ENCODE measurements at places on chromosomes 4 and X.

GRCh38 chr4:174037631-174038030 is 245.8 kb downstream of the FBXO8 start:
- no peak for DNase-seq

DNA sequence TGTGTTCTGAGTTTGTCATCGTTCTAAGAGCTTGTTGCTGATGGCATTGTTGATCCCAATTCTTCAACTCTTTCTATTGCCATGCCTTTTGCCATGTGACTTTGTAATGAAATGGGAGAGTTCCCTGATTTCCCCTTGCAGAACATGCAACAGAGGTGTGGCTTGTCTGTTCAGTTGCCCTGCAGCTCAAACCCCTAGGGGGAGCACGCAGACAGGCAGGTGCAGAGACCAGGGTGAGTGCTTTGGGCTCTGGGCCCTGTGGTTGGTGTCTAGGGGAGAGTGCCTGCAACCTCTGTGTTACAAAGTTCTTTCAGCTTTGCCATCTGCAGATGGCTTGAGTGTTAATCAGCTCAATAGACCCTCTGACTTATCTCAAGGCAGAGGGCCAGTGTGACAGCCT is 332.7 kb downstream of the MID1IP1 start:
- DNase-seq: no peak

- no peak for DNase-seq
These were observed 89.7 kb downstream of the TET2 start for GRCh38 chr4:105236202-105236915.

DNA sequence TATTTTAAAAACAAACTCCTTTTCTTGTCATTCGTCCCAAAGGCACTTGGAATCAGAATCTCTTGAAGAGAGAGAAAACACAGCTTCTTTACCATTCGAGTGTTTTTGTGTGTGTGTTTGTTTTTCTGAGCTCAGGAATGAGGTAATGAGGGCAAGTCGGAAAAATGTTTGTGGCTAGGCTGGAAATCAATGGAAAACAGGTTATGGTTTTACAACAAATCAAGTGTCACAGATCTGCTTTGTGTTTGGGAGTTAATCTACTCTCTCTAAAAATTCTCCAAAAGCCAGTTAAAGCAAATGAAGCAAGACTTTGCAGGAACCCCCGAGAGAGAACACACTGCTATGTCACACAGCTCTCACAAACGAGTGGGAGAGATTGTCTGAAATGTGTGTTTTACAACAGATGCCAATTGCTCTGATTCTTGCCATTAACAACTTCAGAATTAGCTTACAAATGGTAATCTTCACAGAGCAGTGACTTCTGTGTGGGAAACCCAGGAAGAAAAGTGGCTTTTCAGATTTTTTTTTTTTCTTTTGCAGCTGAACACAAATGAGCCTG is 264.1 kb downstream of the CBLL2 start:
- no peak for DNase-seq

DNA sequence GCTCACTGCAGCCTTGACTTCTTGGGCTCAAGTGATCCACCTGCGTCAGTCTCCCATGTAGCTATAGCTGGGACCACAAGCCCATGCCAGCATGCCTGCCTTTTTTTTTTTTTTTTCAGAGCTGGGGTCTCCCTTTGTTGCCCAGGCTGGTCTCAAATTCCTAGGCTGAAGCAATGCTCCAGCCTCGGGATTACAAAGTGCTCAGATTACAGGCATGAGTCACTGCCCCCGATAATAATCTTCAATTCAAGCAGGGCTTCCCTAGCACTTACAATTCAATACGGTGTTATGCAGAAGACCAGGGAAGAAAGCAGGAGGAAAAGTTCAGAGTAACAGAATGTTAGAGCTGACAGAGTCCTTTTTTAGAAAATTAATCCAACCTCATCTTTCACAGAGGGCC is 26.1 kb downstream of the OTOP1 start:
- DNase-seq: no peak

DNA sequence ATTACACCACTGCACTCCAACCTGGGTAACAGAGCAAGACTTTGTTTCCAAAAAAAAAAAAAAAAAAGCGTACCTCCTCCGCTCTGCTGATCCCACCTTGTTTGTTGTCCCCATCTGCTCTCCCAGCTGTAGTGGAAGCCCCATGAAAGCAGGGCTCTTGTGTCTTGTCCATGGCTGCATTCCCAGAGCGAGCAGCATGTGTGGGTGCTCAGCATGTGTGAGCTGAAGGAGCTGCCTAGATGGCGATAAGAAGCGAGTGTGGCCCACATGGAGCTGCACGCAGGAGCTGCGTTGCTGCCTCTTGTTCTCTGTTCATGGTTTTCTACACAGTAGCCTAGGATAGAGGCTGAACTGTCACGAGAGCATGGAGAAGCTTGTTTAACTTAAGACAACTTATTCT is 12.4 kb downstream of the NSD2 start:
- no peak for DNase-seq

- no peak for DNase-seq
These were observed 21.0 kb upstream of the TMSB15B start for GRCh38 chrX:103941201-103941975.

- DNase-seq: no peak
These were observed 114.9 kb upstream of the MAP3K15 start for GRCh38 chrX:19630228-19630627.

- no peak for DNase-seq
These were observed 48.7 kb downstream of the STIM2 start for GRCh38 chr4:26909369-26909768.

DNA sequence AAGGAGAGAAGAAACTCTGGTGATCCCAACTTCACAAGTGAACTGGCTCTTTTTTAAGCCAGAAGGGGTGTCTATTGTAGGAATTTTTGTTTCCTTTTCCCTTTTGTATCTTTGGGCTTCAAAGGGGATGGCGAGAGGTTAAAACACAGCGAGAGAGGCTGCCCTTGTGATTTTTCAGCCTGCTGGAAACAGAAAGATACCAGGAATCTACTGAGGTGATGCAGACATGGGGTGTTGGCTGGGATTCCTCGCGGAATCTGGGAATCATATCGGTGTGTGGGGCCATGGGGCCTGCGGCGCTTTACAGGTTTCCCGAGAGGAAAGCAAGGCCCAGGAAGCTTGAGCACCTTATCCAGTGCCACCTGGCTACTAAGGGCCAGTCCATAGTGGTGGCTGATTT is 99.4 kb upstream of the STX18 start:
- DNase-seq: no peak

- DNase-seq: no peak
These were observed 32.5 kb upstream of the C1QTNF7 start for GRCh38 chr4:15395311-15395710.

DNA sequence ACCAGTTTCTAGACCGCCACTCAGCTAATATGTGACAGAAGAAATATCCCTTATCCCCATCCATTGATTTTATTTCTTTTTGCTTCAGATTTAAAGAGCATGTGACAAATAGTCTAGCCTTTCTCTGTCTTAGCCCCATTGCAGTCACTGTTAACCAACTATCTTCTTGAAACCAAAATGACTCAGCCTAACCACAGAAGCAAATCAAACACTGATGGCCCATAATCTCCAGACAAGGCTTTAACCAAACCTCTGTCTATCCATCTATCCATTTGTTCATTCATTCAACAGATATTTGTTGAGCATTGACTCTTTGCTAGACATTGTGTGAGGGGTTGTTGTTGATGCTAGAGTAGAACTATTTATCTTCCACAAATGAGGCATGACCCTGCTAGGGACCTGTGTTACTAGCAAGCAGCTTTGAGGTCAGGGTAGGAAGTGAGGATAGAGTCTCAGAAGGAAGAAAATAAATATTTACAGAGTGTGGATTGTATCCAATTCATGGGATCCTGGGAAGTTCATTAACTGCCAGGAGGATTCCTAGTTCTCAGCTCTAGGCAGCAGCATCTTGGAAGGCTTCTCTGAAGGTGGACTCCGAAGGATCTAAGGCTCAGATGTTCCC is 22.5 kb downstream of the HNRNPH2 start:
- no peak for DNase-seq

DNA sequence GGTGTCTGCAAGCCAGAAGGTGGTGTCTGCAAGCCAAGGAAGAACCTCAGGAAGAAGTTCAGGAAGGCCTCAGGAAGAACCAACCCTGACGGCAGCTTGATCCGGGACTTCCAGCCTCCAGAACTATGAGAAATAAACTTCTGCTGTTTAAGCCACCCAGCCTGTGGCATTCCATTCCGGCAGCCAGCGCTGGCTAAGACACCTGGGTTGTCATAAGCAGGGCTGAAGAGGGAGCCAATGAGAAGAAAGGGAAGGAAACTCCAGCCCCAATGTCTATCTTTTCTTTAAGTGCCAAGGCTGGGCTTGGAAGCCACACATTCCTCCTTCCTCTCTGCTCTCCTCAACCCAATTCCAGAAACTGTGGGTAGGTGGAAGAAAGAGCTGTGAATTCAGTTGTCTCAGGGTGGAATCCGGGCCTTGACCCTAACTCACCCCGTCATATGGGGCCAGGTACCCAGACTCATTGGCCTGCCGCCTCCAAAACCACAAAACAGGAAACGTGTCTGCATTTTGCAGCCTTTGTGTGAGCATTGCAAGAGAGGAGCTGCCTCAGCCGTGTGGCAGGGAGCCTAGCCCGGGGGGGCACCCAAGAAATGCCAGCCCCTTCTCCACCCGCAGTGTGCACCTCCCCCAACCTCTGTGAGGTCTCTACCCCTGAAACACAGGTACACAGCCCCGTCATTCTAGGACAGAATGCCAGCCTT is 26.8 kb downstream of the CRMP1 start:
- no peak for DNase-seq

GRCh38 chrX:18252644-18253359 is 32.1 kb upstream of the BEND2 start:
- DNase-seq: no peak

- DNase-seq: no peak
These were observed 65.9 kb downstream of the LARP7 start for GRCh38 chr4:112702892-112703291.

DNA sequence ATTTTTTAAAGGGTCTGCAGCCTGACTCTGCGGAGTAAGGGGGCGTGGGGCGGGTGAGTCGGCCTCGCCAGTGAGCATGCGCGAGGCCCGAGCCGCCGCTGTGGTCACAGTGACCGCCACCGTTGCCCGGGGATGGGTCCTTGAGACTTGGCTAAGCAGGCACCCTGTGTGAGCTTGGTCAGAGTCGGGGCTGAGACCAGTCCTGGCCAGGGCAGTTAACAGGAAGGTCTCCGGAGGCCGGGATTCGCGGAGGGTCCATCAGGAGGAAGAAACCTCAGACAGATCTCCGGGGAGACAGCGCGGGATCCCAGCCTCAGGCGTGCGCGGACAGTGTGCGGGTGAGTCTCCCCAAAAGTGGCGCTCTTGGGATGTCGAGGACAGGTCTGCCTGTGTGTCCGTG is 1384.4 kb upstream of the PCDH10 start:
- no peak for DNase-seq

DNA sequence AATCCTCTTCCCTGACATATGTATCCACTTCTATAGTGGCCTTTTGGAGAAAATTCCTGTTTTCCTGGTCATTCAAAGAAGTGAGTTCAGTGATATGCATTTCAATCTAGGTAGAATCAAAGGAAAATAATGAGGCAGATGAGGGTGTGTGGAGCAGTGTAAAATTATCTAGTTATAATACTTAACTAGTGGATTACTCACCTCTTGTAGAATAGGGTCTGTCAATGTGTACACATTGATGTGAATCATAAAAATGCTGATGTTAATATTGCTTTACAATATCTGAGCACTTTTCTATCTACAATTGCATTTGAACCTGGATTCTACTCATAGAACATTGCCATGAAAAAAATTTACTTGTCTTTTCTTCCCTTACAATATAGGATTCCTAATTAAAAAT is 293.5 kb downstream of the GBA3 start:
- DNase-seq: no peak

- no peak for DNase-seq
These were observed 61.4 kb downstream of the TNIP2 start for GRCh38 chr4:2694691-2695090.

DNA sequence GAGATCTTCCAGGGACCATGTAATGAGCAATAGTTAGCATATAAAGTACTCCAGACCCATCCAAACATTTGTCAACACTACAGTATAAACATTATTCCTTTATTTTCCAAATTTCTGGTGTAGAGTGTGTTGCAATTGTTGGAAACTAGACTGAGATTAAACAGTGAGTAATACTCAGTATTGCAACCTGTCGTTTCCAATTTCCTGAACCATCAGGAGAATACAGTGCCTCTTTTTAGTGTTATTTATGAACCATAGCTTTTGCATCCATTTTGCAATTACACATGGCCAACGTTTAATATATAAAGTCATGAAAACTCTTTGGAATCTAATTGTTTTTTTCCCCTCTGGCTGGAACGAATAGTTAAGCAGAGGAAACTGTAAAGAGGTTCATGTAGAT is 58.3 kb upstream of the DHRSX start:
- no peak for DNase-seq

- no peak for DNase-seq
These were observed 18.9 kb downstream of the ZBTB49 start for GRCh38 chr4:4308800-4309441.

GRCh38 chr4:152188801-152189200 is 347.1 kb downstream of the FBXW7 start:
- DNase-seq: no peak

All from stimulated activated CD4-positive, alpha-beta T cell treated with anti-CD3 and anti-CD28 coated beads, Interleukin-12 subunit alpha, Interleukin-12 subunit beta, amount 100 ng/mL, for 24 hours (primary cell).